ENCODE measurements at places on chromosomes 3 and 15.
A peak's percentile ranks its signal among the peaks of the same experiment; 100 is the strongest.

GRCh38 chr3:166029507-166029906 is 192.3 kb upstream of the BCHE start:
- DNase-seq, result no peak

- DNase-seq, result peak; percentile 85
Measured at GRCh38 chr15:72237029-72237852, 6.3 kb upstream of the PKM start.

GRCh38 chr3:101963902-101964362 is 114.6 kb downstream of the NFKBIZ start:
- no peak for DNase-seq

- no peak for DNase-seq
Measured at GRCh38 chr15:69082021-69082502, 67.6 kb downstream of the NOX5 start.

- no peak for DNase-seq
Measured at GRCh38 chr15:77023576-77024272, 28.8 kb downstream of the PSTPIP1 start.

GRCh38 chr3:17115186-17115585 is 230.4 kb downstream of the PLCL2 start:
- no peak for DNase-seq

- no peak for DNase-seq
Measured at GRCh38 chr3:114336857-114337256, 43.0 kb downstream of the TIGIT start.

- no peak for DNase-seq
Measured at GRCh38 chr15:82928711-82929110, 23.8 kb downstream of the HOMER2 start.

DNA sequence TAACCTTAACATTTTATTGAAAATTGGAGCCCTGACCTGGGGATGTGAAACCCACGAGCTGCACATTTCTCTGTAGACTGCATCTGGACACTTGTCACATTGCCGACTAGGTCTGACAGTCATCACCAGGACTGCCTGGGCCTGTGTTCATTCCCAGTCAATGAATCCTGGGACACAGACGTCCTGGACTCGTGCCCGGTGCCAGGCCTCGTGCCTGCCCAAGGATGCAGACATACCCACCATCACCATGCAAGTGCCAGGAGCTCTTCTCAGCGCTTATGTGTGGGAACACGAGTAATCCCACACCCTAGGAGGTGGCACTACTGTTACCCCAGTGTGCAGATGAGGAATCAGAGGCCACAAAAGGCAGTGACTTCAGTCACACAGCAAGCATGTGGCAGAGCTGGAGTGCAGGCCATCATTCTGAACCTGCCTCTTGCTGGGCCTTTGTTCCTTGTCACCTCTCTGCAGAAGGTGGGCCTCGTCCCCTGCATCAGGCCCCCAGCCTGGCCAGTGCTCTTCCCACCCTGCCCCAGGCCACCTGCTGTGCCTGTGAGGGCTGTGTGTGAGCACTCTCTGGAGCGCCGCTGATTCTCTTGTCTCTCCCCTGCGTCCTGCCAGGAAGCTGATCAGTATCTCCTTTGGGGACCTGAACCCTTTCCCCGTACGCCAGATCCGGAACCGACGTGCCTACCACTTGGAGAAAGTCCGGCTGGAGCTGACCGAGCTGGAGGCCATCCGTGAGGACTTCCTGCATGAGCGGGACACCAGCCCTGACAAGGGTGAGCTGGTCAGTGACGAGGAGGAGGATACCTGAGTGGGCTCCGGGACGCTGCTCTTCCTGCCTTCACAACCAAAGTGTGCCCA is 58.5 kb downstream of the ADAMTS7 start:
- DNase-seq, result no peak

DNA sequence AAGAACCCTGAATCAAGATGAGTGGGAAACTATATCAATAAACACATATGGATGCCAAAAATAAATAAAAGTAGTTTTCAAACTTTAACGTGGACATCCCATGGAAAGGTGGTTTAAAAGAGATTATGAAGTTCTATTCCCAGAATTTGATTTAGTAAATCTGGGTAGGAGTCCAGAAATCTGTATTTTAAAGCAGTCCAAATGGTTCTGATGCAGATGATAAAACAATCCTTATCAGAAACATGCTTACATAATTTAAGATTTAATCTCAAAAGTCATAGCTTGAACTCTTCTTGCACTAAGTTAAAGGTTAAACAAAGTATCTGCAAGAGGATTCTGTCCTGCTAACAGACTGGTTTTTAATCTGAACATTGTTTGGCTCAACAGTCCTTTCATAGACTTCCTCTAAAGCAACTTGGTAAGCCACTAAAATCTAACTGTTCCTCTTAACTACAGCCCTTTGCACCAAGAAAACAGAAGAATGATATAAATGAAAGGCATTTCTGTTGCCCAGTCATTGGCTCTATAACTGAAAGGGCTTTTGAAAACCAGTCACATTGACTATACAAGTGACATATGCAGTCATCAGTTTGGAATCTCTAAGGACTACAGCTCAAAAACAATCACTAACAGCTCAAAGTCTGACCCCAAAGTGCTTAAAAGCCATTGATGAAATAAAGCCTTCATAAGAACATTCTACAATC is 23.4 kb upstream of the MAP4 start:
- no peak for DNase-seq

- no peak for DNase-seq
Measured at GRCh38 chr3:139906418-139906817, 28.6 kb upstream of the CLSTN2 start.

- no peak for DNase-seq
Measured at GRCh38 chr3:119856695-119857094, 74.8 kb downstream of the NR1I2 start.

GRCh38 chr15:58517252-58517681 is 85.5 kb downstream of the LIPC start:
- no peak for DNase-seq

- DNase-seq, result peak; percentile 3
Measured at GRCh38 chr3:118108769-118109168, 925.9 kb downstream of the IGSF11 start.

DNA sequence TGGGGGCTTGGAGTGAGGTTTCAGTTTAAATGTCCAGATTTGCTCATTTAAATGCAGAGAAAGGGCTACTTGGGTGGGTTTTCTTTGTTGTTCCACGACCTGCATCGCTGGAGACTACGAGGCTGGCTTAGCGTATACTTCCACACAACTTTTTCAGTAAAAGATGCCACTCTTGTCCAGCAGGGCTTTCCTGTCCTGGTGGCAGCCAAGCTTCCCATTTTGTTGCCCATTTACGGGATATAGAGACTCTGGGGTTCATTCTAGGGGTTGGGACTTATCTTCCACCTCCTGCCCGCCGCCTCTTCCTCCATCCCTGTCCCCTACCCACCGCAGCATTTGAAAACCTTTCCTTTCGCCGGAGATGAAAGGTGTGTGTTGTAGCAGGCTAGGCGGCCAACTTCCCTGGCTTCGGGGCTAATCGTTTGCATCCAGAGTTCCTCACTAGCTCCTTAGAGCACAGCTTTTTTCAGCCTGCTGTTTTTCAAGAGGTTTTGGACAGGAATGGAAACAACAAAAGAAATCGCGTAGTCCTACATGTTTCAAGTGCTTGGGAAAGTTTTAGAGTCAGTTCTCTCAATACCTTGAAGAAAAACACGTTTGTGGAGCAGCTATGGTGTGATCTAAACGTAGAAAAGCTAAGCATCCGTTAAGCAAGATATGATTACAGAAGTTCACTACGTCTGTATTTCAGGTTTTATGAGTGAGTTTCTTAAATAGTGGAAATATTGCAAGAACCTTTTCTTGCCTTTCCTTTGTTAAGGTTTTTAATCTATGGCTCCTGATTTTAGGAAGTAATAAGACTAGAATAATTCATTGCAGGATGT is 843 bp downstream of the CHRNA5 start:
- DNase-seq, result peak; percentile 52

- DNase-seq, result no peak
Measured at GRCh38 chr3:145197051-145197820, 963.7 kb downstream of the PLOD2 start.

DNA sequence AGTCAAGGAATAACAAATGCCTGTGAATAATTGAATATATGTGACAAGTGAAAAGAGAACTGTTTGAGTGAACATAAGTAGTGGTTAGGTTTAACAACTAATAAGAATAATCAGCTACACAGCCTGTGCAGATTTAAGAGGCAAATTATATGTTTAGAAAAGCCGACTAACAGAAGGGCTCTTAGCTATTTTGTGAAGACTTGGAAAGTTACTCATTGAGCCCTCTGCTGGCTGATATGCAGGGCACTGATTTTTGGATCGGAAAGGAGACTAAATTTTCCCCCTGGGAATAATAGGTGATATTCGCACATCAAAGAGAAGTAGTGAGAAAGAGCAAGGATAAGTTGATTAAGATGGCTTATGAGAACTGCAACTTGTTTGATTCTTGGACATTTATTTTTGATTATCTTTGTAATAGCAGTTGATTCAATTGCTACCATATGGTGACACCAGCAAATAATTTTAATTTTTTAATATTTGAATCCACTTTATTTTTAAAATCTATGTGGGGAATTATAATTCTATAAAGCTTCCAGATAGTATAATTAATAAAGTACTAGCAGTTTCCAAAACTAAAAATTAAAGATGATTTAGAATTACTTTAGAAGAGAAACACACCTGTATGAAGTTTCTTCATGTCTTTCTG is 156.2 kb downstream of the NLGN1 start:
- DNase-seq, result no peak
